ENCODE measurements at places on chromosomes 3 and 15.

GRCh38 chr3:140399871-140400270 is 278.0 kb upstream of the TRIM42 start:
- DNase-seq = no peak

GRCh38 chr15:66800584-66801235 is 98.7 kb downstream of the SMAD6 start:
- no peak for DNase-seq

- DNase-seq = no peak
These were observed 230.9 kb upstream of the EIF1B start for GRCh38 chr3:40078590-40078989.

GRCh38 chr3:171810629-171811294 is 479 bp upstream of the PLD1 start:
- DNase-seq = no peak

GRCh38 chr3:72176537-72177041 is 391.6 kb upstream of the PROK2 start:
- DNase-seq = peak; percentile 46

DNA sequence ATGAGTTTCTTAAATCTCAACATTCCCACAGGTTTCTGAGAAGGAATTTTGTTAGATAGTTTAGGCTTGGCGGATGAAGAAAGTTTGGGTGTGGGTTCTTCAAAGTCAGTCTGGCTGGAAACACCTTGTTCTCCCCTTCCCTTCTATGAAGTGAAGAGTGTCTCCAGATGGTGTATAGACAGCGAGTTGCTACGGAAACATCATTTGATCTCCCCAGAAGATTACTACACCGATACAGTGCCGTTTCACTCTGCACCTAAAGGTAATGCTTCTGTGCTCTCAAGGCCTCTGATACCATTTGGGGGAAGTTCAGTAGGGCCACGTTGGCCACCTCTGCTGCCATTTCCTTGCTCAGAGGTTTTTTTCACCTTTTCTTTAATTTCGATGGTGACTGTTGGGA is 20.6 kb downstream of the DLEC1 start:
- DNase-seq = no peak

DNA sequence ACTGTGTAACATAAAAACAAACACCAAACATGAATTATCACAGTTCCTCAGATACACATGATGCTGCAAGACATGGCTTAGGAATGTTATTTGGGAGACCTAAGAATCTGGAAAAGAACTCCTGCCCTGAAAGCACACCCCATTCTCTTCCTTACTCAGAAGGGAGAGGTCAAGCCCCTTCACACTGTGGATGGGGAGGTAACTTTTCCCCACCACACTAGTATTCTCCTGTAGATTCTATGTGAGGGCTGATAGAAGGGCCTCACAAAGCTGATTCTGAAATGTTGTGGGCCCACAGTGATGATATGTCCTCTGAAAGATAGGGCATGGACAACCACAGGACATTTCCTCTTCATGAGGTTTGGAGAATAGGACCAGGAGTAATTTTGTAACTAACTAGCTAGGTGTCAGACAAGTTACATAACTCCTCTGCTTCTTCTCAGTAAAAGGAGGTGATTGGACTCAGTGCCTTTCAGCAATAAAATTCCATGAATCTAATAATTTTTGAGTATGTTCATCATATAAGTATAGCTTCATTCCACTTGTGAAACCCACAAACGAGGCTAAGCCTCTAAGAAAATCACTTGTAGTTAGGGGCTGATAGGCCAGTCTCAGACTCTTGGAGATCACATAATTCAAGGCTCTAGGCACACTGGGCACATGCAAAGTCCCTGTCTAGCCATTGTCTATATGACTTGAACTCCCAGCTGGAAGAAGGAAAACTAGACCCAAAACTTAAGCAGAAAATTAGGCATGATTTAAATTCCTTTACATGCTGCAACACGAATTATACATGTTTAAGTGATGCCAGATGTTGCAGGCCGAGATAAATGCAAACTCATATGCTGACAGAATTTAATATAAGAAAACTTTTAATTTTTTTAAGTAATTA is 7.5 kb downstream of the PTX3 start:
- DNase-seq = no peak

GRCh38 chr15:34327906-34328305 is 9.7 kb downstream of the SLC12A6 start:
- no peak for DNase-seq

DNA sequence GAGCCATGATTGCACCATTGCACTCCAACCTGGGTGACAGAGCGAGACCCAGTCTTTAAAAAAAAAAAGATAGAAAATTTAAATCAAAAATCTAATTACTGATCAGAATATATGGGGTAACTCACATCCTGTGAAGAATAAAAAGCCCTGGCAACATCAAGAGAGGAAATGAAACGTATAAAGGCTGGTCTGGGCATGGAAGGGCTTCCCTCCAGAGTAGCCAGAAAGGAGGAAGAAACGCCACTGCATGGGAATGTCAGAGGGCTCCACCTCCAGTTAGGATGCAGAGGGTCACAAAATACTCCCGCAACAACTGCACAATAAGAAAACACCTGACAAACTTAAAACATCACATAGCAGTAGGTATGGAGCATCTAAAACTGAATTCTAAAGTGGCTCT is 4.9 kb upstream of the IQCF1 start:
- DNase-seq = no peak

DNA sequence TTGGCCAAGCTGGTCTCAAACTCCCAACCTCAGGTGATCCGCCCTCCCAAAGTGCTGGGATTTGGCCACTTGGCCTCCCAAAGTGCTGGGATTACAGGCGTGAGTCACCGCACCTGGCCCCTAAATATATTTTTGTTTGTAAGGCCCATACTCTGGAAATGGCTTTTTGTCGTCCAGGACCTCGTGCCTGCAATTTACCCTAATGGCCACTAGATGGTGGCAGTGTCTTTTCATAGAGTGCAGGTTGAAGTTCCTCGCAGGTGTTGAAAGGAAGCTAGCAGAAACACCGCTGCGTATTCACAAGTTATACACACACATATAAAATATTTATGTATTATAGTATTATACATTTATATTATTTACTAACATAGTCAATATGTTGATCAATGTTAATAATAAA is 97.2 kb downstream of the LRTM1 start:
- peak; percentile 11 for DNase-seq

DNA sequence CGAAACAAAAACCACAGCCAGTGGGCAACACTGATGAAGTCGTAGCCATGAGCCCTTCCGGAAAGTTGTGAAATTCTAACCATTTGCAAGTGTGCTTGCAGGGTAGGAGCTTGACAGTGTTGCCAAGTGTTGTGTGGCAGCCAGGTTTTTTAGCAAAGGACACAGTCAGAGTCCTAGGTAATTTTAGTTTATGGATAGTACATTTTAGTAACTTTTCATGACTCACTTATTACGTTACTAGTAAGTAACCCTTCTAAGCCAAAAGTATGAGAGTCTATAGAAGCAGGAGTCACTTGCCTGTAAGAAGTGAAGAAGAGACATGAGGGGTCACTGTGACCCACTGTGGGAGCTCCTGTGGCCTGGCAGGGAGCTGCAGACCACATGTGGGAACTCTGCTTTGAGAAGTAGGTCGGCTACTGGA is 54.8 kb upstream of the ADPGK start:
- DNase-seq = no peak

DNA sequence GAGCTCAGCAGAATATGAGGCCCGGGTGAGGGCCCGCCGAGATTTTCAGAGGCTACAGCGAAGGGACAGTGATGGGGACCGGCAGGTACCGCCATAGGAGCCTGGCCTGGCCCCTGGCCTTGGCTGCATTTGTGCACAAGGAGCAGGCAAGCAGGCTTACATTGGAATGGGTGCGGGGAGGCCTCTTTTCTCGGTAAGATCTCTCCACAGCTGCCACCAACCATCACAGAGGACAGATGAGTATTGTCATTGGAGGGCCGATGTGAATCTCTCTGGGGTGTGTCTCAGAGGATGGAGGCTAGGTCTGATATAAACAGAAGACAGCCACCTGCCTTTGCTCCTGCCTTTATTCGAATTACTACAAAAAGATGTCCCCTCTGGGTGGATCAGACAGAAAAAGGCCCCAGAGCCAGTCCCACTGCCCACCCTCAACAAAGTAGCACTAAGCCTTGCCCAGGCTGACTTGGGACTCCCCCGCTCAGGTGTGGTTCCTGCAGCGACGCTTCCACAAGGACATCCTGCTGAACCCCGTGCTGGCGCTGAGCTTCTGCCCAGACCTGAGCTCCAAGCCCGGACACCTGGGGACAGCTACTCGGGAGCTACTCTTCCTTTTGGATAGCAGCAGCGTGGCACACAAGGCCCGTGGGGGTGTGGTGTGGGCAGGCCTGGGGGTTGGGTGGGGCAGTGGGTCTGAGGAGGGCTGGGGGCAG is 5.4 kb downstream of the VWA5B2 start:
- no peak for DNase-seq

DNA sequence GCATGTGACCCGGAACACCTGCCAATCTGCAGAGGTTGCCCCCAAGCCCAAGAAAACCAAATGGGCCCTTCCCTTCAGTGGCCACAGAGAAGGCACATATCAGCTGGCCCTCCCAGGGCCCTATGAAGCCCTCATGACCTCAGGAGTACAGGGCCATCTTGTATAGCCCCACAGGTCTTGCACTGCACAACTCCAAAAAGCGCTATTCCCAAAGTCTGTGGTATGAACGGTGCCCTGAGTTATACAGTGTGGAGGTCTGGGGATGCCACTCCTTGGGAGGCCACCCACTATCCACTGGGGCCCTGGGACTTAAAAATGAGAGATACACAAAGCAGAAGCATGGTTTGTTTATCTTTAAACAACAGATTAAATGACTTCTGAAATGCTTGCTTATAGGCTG is 61.5 kb downstream of the CAPN7 start:
- DNase-seq = no peak

DNA sequence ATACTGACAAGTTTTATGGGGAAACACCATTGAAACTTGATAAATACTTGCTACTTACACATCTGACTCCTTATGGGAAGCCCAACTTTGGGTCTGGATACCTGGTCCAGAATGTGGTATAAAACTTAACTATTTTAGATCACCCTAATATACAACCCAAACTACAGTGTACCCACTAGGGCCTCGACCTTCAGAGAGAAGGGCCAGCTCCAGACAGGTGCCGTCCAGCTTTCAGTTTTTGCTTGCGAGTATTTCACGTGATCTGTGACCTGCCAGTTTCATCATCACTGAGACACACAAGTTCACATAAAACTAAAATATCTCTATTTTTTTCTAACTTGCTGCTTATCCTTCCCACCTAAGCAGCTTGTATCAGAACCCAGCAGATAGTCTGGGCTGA is 59.3 kb upstream of the RPL35A start:
- no peak for DNase-seq

DNA sequence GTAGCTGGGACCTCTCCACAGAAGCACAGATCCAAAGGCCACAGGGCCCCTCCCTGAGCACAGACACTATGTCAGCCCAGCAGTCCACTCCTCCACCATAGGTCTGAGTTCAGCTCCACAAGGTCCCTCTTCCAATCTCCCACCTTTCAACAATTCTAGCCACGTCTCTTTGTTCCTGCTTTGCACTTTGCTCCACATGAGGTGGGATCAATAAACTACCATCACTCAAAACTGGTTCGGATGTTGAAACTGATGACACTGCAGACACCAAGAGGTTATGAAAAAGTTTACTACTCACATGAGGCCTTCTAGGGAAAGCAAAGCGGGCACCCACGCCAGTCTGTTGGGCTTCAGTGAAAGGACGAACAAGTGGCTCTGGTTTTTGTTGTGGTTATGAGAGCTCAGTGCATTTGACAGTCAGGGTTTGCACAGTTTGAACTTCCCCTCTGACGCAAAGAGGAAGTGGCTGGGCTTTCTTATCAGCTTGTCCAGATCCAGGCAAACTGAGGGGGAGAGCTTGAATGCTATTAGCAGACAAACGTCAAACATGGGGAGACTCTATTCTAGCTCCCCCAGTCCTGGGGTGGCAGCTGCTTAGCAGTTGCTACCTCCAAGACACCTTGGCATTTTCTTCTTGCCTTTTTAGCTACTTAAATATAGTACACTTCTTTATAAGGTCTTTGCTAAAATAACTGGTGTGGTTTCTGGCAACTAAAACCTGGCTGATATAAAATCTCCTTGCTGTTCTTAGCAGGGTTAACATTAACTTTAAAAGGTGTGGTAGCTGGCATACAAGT is 37.8 kb downstream of the ZNF445 start:
- peak; percentile 100 for DNase-seq

- no peak for DNase-seq
These were observed 259.7 kb downstream of the TBL1XR1 start for GRCh38 chr3:176937541-176937940.

GRCh38 chr15:70142322-70143191 is 44.8 kb upstream of the TLE3 start:
- DNase-seq = peak; percentile 80

DNA sequence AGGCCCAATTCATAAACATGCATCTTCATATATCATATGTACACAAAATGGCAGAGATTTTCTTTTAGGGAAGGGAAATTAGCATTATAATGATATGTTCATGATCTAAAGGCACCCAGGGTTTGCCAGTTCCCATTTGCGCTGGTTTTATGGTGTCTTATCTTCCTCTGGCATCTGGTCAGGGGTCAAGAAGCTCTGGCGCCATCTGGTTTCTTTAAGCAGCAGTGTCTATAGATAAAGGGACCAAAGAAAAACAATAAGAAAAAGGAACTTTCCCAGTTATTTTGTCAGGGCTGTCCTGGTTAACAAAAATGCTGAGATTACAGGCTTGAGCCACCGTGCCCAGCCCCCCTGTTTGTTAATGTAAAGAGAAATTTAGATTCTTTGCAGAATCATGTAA is 3.3 kb upstream of the DCP1A start:
- peak; percentile 93 for DNase-seq

- DNase-seq = no peak
These were observed 25.8 kb upstream of the MTHFS start for GRCh38 chr15:79922512-79923078.

DNA sequence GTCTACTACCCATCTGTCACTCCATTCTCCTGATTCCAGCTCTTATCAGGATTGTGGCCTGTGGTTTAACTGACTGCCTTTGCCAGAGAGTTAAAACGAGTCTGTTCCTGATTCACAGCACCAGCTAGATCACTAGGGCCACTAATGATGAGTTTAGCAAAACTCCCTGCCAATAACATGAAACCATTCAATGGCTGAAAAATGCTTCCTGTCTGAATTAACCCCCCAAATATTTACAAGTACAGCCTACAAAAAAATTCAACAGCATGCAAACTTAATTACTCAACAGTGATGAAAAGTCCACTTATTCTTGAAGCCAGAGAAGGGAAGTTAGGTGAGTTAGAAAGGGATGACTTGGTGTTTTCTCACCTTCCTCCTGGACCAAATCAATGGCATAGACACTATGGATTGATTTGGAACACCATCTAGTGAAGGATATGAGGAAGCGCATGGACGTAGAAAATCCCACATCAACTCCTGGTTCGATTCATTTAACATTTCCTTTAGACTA is 141.4 kb downstream of the TGFBR2 start:
- peak; percentile 5 for DNase-seq

DNA sequence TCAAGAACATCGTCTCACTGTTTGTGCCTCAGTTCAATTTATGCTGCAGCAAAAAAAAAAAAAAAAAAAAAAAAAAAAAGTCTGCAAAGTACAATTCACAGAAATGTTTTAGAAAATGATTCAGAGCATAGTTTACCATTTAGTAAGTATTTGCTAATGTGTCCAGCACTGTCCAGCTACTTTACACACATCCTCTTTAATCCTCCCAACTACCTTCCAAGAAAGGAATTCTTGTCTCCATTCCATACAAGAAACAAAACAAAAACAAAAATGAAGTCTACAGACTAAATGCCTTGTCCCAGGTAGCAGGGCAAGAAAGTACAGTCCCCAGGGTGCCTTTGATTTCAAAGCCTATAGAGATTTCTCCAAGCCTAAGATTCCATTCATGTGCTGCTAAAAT is 38.9 kb upstream of the SNTN start:
- DNase-seq = no peak

- DNase-seq = no peak
These were observed 44.6 kb downstream of the POMGNT2 start for GRCh38 chr3:43061101-43061895.
